ENCODE measurements at places on chromosomes 11 and 22.
A peak's percentile ranks its signal among the peaks of the same experiment; 100 is the strongest.

DNA sequence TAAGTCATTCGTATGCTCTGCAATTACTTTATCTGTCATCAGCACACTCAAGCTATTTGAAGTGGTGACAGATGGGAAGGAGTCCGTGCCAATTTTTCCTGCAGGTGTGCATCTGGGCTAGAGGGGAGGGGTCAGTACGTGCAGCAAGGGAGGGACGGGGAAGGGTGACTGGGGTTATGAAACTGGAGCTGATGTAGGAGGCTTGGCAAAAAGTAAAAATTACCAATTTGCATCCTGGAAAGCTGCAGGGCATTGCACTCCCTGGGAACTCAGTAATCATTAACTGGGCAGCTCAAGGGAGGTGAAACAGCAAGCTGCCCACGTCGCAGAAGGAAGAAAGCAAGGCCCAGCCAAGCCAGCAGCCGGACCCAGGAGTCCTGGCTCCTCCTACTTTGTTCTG is 87.1 kb upstream of the TMEM45B start:
- no peak for DNase-seq

DNA sequence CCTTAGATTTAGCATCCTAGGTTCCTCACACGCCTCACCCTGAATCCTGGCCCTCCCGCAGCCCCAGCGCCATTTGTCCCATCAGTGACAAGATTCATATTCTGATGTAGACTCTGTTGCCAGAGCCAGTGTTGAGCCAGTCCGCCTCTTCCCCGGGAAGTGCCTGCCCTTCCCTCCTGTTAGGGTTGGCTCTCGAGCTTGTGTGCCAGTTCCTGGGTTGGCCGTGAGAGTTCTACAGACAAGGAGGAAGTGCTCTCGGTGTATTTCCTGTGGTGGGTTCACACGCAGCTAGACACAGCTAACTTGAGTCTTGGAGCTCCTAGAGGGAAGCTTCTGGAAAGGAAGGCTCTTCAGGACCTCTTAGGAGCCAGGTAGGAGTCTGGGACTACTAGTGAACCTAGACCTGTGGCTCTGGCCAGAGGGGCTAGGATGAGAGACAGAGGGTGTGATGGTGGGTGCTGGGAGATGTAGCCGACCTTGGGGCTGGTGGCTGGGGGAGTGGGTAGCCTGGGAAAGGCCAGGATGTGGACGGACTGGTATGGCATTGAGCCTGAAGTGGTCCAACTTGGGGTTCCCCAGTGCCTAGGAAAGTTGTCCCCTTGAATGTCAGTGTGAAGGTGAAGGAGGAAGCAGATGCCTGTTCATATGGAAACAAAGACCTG is at the start of gene IL18BP:
IL18BP (plus strand) TSS at position 261 of the 662 bp plus-strand sequence. CDS start 1,076 bp downstream, outside the sequence.
- no peak for DNase-seq

- DNase-seq, result no peak
These were observed 41.0 kb downstream of the CEP57 start for GRCh38 chr11:95831198-95831883.

- DNase-seq, result no peak
These were observed 5.8 kb downstream of the ARL14EP start for GRCh38 chr11:30328681-30329080.

DNA sequence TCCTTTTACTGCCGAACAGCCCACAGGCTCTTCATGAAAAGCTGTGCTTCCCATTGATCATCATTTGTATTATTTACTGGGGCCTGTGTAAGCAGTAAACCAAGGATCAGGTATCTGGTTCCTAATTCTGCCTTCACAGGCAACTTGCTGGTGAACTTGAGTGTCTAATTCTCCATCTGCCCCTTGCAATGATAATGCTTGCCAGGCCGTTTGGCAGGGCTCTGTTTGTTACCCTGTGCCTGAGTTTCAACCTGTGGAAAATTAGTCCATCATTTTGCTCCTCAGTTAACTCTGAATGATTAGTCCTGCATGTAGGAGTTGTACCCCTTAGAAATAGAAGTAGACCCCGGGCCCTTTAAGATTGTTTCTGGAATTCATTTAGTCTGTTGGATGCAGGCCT is 298.4 kb upstream of the CADM1 start:
- no peak for DNase-seq

DNA sequence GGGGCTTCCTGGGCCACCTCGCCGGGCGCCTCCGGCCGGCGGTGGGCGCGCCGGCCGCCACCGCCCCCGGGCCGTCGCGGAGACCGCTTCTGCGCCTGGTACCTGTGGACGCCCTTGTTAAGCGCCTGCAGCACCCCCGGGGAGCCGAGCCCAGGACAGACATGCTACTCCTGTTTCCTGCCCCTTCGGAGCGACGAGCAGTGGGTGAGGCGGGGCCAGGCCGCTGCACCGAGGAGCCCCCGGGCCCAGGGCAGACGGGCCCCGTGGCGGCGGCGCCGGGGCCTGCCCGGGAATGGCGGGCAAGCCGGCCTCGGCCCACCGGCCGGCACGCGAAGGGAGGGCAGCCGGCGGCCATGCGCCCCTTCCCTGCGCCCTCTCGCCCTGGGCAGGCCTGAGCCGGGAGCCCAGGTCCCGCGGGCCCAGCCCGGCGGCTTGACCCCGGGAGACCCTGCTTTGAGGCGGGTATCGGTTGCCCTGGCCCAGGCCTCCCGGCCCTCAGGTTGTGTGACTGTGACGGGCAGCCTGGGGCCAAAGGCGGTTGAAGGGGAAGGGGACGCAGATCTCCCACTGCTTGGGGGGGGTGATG is 789 bp upstream of the KDM2A start:
- no peak for DNase-seq

- no peak for DNase-seq
These were observed 64.2 kb downstream of the FLI1 start for GRCh38 chr11:128757886-128758612.

DNA sequence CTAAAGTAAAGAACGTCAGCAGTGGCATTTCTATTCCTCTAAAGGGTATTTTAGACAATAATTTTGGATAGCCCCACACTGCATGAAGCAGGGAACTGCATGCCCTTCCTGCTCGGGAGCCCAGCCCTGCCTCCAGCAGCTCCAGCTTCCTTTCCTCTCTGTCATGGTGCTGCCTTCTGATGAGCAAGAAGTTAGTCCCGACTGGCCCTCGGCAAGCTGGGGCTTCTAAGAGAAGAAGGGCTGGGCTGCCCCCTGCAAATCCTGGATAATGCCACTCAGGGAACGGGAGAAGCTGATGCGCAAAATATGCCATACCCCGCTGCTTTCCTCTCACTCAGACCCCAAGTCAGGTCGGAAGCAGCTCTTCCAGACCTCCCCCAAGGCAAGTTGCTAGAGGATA is 296.4 kb downstream of the ETS1 start:
- DNase-seq, result no peak

GRCh38 chr11:115893461-115894099 is 389.4 kb upstream of the CADM1 start:
- no peak for DNase-seq

DNA sequence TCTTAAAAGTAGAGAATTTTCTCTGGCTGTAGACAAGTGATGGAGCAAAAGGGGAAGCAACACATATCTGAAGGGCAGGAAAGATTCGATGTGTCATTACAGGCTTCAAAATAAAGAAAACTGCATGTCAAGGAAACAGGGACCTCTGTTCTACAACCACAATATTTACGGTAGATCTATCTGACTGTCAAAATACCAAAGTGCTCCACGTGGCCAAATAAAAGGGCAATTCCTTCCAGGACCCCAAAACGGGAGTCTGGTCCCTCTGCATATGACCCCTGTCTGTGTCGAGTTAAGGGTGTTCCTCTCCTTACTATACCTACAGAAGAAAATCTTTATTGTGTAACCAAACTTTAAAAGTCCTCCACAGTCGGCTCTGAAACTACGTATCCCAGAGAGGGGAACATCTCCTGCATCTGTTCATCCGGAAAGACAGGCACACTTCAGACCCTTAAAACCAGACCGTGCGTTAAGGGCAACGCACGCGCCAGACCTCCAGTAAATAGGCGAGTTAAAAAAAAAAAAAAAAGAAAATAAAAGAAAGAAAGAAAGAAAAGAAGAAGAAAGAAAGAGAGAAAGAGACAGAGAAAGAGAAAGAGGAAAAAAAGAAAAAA is 756 bp downstream of the CLNS1A start:
- no peak for DNase-seq

DNA sequence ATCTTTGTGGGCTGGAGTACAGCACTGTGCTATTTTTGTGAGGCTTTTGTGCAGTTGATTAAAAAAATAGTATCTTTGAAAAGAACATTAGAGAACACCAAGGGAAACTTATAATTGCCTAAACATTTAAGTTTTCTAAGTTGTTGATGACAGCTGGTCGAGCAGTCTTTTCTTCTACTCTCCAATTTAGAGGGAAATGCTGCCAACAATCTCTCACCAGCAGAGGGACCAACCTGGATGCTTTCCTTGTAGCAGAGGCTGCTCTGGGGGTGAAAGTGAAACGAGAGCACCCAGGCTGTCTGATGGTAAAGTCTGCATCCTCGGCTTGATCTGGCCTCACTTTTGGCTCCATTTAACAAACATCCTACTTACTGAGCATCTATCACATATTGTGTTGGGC is 1286.5 kb upstream of the TENM4 start:
- no peak for DNase-seq

- DNase-seq, result no peak
These were observed 313.6 kb downstream of the KIRREL3 start for GRCh38 chr11:126686938-126687337.

DNA sequence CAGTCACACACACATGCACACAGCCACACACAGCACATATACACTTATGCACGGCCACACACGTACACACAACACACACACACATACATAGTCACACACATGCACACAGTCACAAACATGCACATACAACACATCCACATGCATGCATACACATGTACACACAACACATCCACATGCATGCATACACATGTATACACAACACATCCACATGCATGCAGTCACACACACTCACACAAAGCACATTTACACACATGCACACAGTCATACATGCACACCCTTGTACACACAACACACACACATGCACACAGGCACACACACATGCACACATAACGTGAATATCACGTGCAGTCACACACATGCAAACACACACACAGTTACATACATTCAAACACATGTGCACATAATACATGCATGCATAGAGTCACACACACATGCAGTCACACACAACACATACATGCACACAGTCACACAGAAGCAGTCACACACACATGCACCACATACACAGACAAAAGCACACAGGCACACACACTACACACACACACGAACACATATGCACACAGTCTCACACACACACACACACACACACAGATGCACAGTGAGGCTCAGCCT is 18.8 kb downstream of the IFITM10 start:
- no peak for DNase-seq

- no peak for DNase-seq
These were observed 17.5 kb downstream of the EXT2 start for GRCh38 chr11:44113018-44113417.

- DNase-seq, result no peak
These were observed 2.6 kb upstream of the FADS3 start for GRCh38 chr11:61893981-61894380.

DNA sequence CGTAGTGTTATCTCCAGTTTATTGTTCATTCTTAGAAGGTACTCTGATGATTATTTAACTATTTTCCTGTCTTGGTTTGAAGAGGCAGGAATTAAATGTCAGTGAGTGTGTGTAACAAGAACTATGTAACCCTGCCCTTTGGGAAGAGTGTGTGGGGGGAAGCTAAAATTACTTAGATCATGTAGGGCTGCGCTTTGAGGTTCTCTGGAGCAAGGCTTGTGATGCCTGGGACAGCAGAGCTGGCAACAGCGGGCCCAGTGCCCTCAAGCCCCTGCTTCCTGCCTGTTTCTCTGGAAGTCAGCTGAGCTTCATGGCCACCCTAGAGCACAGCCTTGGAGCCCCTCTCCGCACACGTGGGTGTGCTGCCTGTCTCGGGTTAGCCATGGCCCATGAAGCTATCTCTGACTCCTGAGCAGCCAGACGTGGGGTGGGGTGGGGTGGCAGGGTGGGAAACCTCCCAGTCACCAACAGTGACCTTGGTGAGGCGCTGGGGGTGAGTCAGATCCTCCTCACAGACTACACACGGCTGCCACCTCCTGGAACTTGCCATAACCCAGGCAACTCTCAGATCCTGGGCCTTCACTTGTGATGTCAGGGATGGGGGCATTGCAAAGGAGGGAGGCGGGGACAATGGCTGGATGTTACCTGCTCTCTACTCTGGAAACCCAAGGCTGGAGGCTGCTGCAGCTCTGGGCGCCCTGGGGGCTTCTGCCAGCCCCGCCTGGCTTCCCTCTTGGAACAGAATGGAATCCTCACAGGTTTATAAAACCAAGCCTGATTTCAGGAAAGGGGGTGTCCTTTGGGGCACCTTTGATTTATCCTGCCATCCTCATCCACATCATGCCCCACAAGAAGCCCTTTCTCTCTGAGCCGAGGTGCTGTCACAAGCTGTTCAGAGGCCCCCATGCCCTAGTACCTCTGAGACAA is 88.6 kb downstream of the SNX19 start:
- DNase-seq, result peak; percentile 72

- DNase-seq, result no peak
These were observed 8.3 kb downstream of the TST start for GRCh38 chr22:37010976-37011375.

DNA sequence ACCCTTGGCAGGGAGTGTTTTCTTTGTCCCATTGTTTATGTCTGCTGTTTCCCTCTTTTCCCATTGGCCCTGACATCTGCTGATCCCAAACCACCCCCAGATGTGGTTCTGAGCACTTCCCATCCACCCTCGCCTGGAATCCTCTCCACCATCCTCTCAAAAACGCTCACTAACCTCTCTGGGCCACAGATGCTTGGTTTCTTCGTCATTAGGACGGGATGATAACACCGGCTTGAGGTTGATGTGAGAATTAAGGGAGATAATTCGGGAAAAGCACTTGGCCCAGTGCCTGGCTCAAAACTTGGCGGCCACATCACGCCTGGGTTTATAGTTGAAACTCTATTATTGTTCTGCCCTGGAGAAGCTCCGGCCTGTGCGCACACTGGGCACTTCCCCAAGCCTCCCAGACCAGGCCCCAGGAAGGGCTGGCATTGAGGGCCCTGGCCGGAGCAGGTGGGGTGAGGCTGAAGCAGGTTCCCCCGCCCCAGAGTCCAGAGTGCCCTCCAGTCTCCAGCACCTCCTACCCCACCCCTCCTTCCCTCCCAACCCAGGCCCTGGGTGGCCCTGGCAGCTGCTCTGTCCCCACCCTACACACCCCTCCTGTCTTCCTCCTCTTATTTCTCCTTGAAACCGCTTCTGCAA is 63.7 kb downstream of the CYTH4 start:
- peak; percentile 57 for DNase-seq

- DNase-seq, result no peak
These were observed 22.5 kb downstream of the GAS2 start for GRCh38 chr11:22688914-22689313.

GRCh38 chr22:20982563-20982882 is 426 bp downstream of the LZTR1 start:
- DNase-seq, result no peak

- no peak for DNase-seq
These were observed 150.9 kb upstream of the THY1 start for GRCh38 chr11:119573858-119574257.

All from femur (tissue), 1 donor.